Suprapubic skin (tissue), 4 donors: ENCODE measurements at places on chromosomes 11 and 22. TPM values are rescaled to one million over a fixed set of nuclear protein-coding genes. Genes with fewer than 3 reads are reported as not detected.

Gene NELL1
- 0.18 TPM for total RNA-seq

DNA sequence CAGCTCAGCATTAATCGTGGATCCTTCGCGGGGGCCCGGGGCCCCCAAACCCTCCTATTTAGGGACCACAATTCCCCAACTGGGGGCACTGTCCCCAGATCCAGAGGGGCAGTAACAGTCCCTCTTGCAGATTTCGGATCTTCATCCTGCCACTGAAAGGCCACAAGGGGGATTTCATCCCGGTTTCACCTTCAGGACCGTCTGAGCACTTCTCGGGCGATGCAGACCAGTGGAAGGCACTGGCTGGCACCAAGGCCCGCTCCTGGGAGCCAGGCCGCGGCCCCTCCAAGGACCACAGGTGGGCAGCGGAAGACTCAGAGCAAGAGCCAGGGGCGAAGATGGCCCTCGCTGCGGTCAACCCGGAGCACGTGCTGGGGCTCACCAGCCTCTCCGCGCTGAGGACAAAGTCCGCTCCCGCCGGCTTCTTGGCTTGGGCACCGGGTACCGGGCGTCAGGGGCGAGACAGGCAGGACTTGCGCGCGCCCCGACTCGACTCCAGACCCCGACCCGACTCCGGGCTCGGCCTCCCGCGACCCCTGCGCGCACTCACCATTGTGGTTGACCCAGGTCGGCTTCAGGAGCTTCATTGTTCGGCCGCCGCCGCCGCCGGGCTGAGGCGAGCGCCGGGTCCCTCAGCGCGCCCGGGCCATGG, 517 bp downstream of the HIRA start:
- peak; percentile 76 for DNase-seq

DNA sequence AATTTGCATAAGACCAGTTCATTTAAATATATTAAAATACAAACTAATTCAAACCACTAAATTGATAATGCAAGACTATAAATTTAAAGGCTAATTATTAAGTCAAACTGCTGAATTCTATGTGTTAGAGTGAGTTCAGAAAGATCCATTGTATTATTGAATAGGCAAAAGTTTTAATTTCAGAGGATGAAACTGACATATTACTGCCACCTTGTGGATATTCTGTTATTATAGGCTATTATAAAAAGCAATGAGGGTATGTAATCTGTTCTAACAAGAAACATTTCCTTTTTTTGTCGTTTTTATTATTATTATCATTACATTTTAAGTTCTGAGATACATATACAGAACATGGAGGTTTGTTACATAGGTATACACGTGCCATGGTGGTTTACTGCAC, 20.9 kb upstream of the NAALAD2 start:
- no peak for DNase-seq

Gene SCN3B
- total RNA-seq, result 1.9 TPM

GRCh38 chr11:69545976-69546617, 64.6 kb downstream of the LINC01488 start:
- DNase-seq, result no peak

Gene C11orf24
- 24.8 TPM for total RNA-seq

DNA sequence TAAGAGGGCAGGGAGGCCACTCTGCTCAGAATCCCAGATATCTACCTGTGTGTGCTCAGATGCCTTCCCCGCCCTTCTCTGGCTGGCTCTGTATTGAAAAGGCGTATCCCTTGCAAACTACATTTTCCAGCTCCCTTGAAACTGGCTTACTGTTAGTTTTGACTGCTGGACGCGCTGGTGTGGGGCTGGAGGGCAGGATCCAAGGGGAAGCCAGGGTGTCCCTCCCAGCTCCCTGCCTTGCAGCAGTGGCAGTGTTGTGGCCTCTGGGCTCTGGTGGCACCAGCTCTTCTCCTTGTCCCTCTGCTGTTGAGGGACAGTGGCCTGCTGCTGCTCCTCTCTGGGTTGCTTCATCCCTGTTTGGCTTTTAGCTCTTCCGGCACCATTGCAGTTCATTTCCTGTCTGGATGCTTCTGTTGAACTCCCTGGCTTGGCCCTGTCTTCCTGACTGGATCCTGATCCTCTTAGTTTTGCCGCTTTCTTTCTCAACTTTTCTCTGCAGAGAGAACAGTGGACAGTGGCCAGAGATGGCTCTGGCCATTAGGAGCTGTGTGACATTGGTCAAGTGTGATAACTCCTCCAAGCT, 107.1 kb upstream of the PARVA start:
- no peak for DNase-seq

GRCh38 chr11:9974375-9974774, 310.5 kb downstream of the SWAP70 start:
- DNase-seq, result no peak

GRCh38 chr22:37638391-37639069, 939 bp upstream of the SH3BP1 start:
- no peak for DNase-seq

DNA sequence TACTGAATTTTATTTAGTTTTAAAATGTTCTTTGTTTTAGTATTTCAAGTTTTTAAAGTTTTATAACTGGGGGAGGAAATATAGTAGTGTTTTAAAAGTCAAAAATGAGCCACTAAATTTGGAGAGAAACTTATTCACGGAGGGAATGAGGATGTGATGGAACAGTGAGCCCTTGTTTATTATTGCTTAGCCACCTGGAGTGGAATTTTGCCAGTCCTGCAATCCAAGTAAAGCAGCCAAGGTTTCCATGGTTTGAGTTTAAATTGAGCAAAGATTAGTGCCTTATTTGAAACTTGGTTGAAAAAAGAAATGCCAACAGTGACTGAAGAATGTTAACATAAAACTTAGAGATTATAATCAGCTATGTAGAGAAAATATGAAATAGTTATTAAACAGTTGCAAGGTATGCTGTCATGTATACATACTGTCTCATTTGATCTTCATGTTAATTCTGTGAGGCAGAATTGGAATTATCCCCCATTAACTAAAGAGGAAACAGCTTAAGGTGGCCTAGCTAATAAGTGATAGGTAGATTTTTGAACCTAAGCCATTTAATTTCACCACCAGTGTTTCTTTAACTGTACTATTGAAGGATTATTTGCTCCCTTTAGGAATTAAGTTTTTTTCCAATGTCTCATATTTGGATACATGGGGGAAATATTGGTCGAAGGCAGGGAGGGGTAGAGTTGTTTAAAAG, 36.4 kb downstream of the SWAP70 start:
- DNase-seq, result no peak

Gene MRGPRX4
- not detected for total RNA-seq

GRCh38 chr11:114246321-114247069, 49.7 kb upstream of the NNMT start:
- DNase-seq, result no peak

GRCh38 chr11:74748211-74749126, at the start of gene RNF169:
Gene RNF169, plus strand, starts transcription at chr11:74748849. Its CDS starts 32 bp downstream, at chr11:74748881.
- DNase-seq, result peak; percentile 97

DNA sequence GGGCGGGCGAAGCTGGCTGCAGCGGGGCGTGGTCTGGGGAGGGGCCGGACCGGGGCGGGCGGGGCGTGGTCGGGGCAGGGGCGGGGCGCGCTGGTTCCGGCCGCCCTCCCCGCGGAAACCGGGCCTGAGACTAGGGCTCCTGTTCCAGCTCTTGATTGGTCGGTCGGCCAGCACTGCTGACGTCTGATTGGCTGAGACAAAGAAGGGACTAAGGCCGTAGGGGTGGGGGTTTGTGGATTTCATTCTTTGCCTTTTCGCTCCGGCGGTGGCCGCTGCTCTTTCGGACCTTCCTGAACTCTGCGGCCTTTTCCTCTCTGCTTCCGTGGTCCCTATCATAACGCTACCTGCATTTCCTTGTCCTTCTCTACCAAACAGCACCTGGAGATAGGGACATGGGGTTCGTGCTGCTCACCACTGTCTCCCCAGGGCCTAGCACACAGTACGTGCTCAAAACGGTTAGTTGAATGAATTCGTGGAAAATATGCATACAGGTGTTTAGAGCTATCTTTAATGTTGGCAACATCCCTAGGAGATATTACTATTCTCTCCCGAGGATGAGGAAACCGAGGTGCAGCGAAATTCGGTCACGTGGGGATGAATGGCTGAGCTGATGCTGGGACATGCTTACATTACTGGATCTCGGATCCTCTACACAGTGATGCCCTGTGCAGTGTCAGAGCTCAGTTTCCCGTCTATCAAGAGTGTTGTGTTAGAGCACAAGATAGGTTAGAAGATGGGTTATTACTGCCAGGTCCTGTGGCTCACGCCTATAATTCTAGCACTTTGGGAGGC, 62.8 kb downstream of the NFAM1 start:
- peak; percentile 96 for DNase-seq

DNA sequence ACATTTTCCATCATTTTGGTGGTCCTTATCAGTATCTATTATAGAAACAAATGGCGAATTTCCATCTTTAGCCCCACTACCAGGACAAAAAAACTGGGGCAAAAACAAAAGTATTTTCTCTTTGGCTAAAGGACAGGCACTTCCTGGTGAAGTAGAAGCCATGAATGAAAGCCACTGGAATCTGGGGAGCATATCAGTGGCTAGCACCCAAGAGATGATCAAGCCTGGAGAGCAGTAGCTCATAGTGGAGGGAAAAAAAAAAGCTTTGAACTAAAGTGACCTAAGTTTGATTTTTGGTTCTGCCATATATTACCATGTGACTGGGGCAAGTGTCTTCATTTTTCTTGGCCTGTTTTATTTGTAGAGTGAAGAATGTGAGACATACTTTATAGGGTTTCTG, 272.3 kb downstream of the GUCY1A2 start:
- no peak for DNase-seq

- DNase-seq, result no peak
These were observed 265.9 kb upstream of the MPPED2 start for GRCh38 chr11:30852091-30852490.

Gene SYCE3
- not detected for total RNA-seq

DNA sequence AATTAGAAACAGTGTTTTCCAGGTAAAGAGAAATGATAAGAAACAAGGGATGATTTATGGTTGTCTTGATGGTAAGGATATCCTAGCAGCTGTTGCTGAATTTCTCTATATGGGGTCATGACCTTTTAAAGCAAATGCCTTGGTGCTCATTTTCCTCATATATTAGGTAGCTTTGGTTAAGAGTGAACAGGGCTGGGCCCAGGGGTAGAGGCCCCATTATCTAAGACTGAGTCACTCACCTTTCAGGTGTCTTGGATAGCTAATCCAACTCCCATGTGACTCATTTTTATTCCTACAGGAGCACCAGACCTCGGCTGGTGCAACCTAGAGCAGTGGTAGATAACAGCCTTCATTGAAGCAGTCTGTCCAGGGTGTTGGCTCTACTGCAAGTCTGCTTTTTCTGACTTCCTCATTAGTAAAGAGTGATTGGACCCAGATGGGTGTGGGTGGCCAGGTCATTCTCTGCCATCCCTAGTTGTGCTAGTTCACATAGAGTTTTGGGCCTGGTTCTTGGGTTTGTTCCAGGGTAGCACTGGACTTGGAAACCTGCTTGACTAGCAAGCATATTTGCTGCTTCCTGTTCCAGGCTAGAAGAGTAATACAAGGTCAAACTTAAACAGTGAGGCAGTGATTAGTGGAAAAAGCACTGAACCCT, 37.4 kb downstream of the CTNND1 start:
- DNase-seq, result peak; percentile 76

DNA sequence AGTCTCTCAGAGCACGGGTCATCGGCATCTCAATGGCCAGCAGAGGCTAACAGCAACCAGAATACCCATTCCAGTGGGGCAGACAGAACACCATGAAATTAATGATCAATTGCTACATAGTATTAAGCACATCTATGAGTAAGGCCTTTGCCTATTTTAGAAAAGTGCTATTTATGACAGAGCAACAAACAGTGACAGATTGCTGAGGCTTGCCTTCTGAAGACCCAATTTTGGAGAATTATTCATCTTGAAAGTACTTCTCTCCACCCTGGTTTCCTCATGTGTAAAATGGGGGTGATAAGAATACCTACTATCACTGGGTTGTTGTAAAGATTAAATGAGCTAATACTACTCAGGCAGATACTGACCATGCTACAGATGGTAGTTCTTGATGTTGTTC, 232.7 kb downstream of the TENM4 start:
- DNase-seq, result no peak
